Gastrocnemius medialis (tissue), 4 donors: ENCODE measurements at places on chromosomes 2 and 18.

- no peak for DNase-seq
Observed at GRCh38 chr2:68434981-68435380, 32.1 kb downstream of the FBXO48 start.

- no peak for DNase-seq
Observed at GRCh38 chr2:141767051-141767450, 363.8 kb downstream of the LRP1B start.

DNA sequence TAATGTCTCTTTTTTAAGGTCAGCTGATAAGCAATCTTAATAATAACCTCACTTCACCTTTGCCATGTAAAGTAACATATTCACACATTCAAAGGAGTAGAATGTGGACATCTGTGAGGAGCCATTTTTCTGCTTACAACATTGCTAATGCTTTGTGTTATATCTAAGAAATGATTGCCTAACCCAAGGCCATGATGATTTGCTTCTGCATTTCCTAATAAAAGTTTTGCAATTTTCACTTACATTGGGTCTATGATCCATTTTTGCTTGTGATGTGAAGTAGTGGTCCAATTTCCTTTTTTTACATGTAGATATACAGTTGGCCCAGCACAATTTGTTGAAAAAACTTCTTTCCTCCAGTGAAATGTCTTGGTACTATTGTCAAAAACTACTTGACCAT is 22.0 kb downstream of the RELCH start:
- no peak for DNase-seq

- no peak for DNase-seq
Observed at GRCh38 chr2:181126311-181126868, 146.0 kb downstream of the UBE2E3 start.

- no peak for DNase-seq
Observed at GRCh38 chr18:48462510-48462909, 53.3 kb upstream of the ZBTB7C start.

GRCh38 chr2:104708967-104709366 is 144.9 kb upstream of the POU3F3 start:
- DNase-seq: no peak

DNA sequence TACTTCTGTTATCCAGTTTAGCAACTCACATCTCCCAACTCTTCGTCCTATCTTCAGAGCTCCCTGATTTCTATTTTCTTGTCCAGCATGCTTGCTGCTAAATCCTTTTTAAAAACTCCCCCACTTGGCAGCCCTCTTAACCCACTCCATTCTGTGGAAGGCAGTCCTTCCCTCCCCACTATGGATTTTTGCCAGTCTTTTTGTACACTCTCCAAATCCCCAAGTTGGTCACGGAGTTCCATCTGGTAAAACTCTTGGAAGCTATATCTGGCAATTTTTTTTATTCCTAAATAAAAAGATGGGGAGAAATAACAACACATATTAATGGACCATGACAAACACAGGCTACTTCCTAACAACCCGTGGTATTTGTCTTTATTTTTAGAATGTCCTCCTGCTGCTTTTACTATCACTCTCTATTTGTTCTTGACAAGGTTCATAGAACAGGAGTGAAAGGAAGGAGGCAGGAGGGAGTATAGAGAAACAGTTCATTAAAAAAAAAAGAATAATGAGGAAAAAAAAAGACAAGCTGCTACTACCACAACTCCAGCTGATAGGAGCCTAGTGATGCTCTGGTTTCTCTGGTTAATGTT is 120.0 kb upstream of the THSD7B start:
- DNase-seq: no peak

DNA sequence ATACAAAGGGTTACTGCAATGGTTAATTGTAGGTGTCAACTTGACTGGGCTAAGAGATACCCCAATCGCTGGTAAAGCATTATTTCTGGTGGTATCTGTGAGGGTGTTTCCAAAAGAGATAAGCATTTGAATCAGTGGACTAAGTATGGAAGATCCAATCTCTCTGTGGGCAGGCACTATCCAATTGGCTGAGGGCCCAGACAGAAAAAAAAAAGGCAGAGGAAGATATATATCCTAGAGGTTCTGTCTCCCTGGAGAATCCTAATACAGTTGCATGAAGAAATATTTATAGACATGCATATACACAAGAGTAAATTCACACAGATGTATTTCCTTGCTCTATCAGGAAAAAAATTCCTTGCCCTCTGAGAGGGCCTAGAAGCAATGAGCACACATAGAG is 43.9 kb downstream of the TBC1D8 start:
- DNase-seq: no peak

DNA sequence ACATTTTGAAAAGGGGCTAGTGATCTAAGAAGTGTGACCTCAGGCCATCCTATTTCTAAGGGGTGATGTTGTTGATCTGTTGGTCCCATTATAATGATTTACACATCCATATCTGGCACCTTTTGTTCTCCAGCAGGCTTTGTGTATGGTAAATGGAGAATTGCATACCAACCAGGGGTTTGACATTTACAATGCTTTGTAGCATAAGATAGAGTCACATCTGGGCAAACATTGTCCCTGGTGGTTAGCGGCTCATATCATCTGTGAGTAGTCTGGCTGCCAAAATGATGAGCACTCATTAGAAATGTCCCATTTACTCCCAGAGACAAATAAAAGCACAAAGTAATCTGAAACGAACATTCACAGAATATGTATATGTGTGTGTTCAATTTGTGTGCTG is 1775.5 kb upstream of the CELF4 start:
- DNase-seq: no peak

DNA sequence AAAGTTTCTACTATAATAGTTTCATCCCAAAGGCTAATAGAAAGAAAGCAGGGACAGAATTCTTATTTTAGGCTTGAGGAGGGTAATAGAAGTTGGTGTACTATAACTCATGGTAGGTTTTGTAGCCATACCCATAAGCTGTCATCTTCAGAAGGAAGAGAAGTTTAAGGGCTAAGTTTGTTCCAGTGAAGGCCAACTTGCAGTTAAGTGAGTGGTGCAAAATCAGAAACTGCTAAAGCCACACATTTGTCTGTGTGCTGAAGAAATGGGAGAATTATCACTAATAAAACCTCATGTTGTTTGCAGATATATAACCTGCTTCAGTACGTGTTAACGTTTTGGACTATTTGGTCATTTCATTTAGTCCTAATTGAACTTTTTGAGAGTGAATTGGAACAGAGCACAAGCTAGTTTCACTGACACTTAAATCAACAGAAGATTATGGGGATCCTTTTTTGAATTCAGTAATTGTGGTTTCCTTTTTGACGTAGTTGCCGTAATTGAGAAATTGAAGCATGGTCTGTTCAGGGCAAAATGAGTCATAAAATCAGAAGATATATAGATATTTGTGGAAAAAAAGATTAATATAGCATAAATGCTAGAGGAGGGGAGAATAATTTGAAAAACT is 69.1 kb downstream of the PHLPP1 start:
- no peak for DNase-seq

DNA sequence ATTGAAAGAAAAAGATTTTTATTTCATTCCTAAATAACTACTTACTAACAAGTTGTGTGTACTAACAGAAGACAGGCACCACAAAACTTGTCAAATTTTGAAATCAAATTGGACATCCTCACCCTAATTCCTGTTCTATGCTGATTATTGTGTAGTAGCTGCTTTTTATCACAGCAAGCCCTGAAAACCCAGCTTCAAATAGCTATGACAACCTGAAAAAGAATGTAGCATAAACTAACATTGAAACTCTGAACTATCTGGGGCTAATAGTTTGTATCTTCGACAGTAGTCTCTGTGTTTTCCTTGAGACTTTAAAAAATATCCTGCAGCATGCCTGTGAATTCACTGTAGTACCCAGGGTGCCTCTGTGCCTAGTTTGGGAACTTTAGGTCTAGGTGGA is 122.6 kb downstream of the WDPCP start:
- no peak for DNase-seq

GRCh38 chr2:171598713-171599319 is 76.5 kb downstream of the CYBRD1 start:
- no peak for DNase-seq

- DNase-seq: no peak
Observed at GRCh38 chr2:228590681-228591080, 409.2 kb upstream of the SPHKAP start.

- peak; percentile 10 for DNase-seq
Observed at GRCh38 chr18:12014086-12014485, 32.8 kb downstream of the IMPA2 start.

GRCh38 chr2:159090514-159091201 is 122.2 kb downstream of the TANC1 start:
- no peak for DNase-seq

GRCh38 chr2:218482651-218483050 is 63.7 kb downstream of the VIL1 start:
- DNase-seq: no peak

GRCh38 chr18:32298171-32298667 is 108.4 kb downstream of the MEP1B start:
- DNase-seq: no peak

- DNase-seq: no peak
Observed at GRCh38 chr2:224101820-224102630, 62.9 kb upstream of the SERPINE2 start.

DNA sequence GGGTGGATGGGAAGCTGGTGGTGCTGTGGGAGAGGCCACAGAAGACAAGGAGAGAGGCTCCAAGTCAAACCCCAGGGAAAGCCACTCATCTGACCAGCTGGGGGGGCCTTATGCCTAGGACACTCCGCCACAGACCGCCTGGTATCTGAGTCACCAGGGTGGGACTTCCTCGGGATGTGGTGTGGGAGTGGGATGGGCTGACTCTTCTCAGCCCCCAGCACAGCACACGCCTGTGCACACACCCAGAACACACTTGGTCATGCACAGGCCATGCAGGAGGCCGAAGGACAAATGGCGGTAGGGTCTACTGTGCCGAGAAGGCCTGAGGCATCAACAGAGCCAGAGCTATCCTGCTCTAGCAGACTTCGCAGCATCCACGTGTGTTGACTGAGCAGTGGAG is 136.4 kb downstream of the INHBB start:
- no peak for DNase-seq

DNA sequence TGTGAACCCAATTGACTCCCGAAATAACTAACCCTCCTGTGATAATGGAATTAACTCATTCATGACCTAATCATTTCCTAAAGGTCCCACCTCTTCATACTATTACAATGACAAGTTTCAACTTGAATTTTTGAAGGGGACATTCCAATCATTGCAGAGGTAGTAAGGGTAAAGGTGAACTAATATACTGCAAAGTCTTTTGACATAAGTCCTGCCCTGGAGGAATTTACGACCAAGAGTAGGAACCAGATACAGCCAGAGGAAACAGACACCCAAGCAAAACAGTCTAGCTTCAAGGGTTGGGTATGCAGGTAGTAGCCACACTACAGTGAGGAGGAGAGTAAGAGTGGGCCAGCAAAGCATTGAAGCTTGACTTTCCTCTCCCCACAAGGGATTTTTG is 1.2 kb upstream of the SRBD1 start:
- DNase-seq: no peak

DNA sequence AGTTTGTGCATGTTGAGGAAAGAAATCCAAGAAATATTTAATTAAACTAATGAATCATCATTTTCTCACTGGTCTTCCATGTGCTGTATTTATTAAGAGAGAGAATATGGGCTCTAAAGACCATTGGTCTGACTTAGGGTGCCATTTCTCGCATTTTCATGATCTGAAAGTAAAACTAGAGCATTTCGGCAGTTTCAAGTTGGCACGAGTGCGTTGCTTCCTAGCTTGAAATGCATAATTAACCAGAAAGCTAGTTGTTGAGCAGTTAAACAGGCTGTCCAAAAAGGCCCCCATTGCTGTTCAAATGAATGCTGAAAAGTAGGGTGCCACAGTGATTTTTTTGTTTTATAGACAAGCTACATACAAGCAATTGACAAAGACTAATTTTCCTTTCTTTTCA is 47.4 kb downstream of the SLC8A1 start:
- DNase-seq: no peak

DNA sequence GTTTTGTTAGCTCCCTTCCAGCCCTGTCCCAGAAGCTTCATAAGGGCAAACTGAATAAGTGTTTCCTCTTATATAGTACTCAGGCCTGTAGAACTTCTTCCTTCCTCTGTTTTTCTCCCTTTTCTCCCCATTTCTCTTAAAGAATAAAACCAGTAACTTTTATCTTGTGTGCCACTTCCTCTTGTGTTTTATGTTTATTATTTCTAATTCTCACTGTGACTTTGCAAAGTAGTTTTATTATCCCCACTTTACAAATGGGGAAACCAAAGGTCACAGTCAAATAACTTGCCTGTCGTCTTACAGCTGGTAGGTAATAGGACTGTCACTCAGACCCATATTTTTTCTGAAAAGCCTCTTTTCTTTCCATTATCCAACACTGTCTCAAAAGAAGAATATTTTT is 42.4 kb downstream of the RBBP8 start:
- no peak for DNase-seq
